ENCODE measurements at places on chromosomes 3 and 15.

DNA sequence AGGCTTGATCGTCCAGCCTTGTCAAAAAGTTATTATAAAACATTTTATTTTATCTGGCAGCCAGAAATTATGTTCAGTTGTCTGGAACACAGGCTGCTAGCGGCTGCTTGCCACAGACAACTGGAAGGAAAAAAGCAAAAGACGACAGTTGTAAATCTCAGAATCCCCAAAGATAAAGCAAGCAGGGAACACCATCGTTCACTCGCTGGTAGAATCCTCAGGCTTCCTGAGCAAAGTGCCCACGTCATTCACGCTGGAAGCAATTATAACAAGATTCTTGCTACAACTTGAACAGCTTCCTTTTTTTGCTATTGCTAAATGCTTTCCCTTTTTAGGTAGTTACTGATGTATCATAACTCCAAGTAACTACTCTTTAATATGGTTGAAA, 33.6 kb downstream of the ADAMTS17 start:
- no peak for DNase-seq

- no peak for DNase-seq
Measured at GRCh38 chr3:85594676-85595075, 635.9 kb downstream of the CADM2 start.

- no peak for DNase-seq
Measured at GRCh38 chr15:46815240-46815639, 902.1 kb upstream of the SEMA6D start.

GRCh38 chr3:132535575-132536441, 61.3 kb upstream of the ACKR4 start:
- peak; percentile 73 for DNase-seq

DNA sequence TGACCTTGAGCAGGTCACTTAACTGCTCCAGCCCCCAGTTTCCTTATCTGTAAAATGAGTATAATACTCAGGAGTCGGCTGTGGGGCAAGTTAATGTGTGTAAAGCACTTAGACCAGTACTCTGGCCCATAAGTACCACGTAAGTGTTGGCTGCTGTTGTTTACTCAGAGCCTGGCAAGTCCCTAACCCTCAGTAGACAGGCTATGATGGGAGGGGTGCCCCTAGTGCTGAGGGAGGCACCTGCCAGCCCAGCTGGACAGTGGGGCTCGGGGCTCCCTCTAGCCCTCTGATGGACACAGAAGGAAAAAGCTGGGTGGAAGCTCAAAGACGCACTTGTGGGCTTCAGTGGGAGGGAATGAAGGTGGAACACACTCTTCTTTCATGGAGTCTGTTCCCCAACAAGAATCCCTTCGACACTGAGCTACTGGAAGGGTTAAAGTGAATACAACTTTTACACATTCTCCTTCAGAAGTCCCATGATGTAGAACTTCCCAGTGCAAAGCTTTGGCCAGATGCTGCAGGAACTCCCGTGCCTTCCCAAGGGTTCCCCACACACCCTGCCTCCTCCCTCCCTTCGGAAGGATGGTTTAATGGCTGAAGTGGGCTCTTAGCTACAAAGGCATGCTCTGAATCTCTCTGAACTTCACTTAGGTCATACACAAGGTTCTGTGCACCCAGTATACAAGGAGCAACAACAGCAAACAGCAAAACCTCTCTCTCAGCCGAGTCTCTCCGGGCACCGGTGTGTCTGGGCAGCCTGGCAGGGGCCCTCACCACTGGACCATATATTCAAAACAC, 25.4 kb downstream of the TMEM44 start:
- no peak for DNase-seq
